ENCODE measurements at places on chromosomes 3 and 15.
A peak's percentile ranks its signal among the peaks of the same experiment; 100 is the strongest.

DNA sequence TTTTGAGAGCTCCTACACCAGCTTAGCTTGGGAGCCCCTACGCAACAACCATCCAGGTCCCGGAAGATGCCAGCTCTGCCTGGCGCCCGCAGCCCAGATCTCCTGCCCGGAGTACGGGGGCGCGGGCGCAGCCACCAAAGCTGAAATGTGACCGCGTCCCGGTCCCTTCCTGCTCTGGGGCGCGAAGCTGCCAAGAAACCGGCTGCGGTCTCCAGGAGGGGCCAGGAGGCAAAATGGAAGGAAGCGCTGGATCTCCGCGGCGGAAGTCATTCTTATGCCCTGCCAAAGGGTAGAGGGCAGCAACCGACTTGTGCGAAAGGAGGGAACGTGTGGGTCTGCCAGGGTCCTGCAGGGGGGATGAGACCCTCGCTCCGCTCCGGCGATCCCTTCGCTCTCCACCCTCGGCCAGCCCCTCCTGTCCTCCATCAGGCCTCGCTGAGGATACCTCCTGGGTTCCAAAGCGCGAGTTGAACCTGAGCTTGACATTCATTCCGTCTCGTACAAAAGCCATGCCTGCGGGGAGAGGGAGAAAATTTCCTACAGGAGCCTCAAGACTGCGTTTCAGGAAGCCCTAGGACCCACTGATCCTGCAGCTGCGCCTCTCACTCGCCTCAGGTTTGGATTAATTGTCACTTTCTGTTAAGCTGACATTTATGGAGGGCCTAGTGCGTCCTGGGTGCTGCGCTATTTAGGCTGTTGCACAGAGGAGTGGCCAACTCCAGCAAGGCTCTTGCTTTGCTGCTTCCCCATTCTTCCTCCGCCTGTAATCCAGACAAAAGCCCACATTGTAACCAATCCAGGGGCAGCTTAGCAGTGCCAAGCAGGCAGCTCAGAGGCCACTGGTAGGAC lies 98.3 kb upstream of the VGLL3 start:
- DNase-seq: peak; percentile 6

- DNase-seq: no peak
Observed at GRCh38 chr3:78881501-78881900, 886.3 kb downstream of the ROBO1 start.

- DNase-seq: no peak
Observed at GRCh38 chr3:187265461-187265955, 26.0 kb downstream of the MASP1 start.

GRCh38 chr3:64053581-64053980 lies 30.3 kb upstream of the PSMD6 start:
- no peak for DNase-seq

- DNase-seq: no peak
Observed at GRCh38 chr15:31550211-31550977, 223.8 kb downstream of the KLF13 start.
